ENCODE measurements at places on chromosomes 2 and 18. TPM values are rescaled to one million over a fixed set of nuclear protein-coding genes. Genes with fewer than 3 reads are reported as not detected.

Gene RTTN
- total RNA-seq = 14.1 TPM

Gene DRC1
- total RNA-seq = not detected

Gene KCTD1
- total RNA-seq = 17.8 TPM

Gene UGT1A8
- not detected for total RNA-seq

Gene TWIST2
- 32.3 TPM for total RNA-seq

Gene CFAP65
- total RNA-seq = 0.26 TPM

Gene ASB18
- total RNA-seq = not detected

Gene FRZB
- 0.31 TPM for total RNA-seq

DNA sequence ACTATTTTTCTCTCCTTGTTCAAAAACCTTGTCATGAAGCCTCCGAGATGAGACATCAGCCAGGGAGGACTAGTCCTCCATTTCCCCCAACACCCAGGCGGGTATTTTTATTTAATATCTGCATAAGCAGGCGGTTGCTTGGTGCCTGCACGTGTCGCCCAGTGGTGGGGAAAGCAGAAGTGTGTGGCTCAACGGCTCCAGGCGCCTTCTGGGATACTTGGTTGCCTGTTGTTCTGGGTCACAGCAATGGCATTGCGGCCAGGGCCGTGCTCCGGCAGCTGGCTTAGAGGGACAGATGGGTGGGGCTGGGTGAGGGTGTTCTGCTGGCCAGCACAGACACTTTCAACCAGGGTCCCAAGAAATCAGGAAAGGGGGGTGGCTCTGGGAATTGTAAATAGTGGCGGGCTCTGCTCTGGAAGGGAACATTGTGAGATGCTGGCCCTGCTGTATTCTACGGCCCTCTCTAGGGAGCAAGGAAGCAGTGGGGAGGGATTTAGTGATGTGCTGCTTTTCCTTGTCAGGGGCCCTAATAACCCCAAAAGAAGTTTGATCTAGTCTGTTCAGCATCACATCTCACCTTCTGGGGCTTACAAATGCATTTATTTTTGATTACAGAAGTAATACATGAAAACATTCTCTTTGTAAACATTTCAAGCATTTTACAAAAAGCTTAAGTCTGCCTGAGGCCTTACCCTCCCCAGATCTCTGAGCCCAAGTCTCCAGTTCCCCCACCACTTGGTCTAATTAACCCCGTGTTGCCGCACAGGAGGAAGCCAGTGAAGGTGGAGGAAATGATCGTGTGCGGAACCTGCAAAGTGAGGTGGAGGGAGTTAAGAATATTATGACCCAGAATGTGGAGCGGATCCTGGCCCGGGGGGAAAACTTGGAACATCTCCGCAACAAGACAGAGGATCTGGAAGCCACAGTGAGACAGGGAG is 1.1 kb downstream of the VAMP8 start:
- DNase-seq = no peak

GRCh38 chr2:214341646-214342045 is 69.2 kb upstream of the VWC2L start:
- no peak for DNase-seq

DNA sequence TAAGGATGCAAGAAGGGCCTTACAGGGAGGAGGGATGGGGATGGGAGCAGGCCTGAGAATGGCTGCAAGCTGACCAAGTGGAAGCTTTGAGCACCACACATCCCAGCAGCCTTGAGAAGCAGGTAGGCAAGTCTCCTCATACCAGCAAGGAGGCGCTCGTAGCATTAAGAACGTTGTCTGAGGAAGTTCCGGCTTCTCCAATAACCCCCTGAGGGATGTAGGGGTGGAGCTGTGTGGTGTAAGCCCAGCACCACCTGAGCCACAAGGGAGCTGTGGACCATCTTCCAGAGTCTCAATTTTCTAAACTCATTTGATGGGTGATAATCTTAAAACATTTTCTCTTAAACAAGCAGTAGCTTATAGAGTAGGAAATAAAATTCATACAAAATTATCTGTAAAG is 50.6 kb downstream of the ST3GAL5 start:
- DNase-seq = no peak

- no peak for DNase-seq
Observed at GRCh38 chr18:7743256-7743655, 176.1 kb downstream of the PTPRM start.

DNA sequence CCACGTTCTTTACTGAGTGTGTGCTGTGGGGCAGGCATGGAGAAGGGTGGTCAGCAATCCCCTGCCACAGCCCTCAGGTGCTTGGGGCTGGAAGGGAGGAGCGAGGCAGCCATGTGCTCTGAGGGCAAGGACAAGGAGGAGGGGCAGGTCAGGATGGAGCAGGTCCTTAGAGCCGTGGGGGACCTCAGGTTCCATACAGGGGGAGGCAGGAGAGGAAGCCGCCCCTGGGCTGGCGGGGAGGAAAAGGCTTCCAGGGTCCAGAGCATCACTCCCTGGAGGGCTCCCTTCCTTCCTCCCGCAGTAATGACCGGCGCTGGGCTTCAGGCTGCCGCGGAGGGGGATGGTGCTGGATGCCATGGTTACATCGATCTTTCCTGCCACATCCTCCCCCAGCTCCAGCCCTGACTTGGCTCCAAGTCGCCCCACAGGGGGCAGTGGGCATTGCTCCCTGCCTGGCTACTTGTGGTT is 6.6 kb downstream of the GAREM2 start:
- DNase-seq = no peak

- peak; percentile 30 for DNase-seq
Observed at GRCh38 chr2:205188239-205189138, 493.8 kb upstream of the NRP2 start.

DNA sequence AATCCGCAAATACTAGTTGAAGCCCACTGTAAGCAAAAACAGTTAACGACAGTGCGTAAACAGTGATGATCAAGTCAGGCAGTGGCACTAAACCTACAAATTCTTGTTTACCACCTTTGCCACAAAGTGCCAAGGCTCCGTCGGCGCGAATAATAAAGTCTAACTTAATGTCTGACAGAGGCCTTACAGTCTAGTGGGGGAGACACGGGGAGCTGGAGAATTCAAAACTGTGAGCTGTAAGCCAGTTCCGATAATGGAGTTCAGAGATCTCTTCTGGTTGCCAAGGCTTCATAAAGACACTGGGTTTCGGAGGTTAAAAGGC is 284 bp upstream of the EXOC6B start:
- DNase-seq = no peak

- DNase-seq = peak; percentile 16
Observed at GRCh38 chr2:189676471-189676870, 2.0 kb downstream of the ANKAR start.

- peak; percentile 97 for DNase-seq
Observed at GRCh38 chr2:240560480-240561324, 545 bp downstream of the DUSP28 start.

GRCh38 chr18:45657357-45658335 is 42.4 kb downstream of the SLC14A2 start:
- no peak for DNase-seq

DNA sequence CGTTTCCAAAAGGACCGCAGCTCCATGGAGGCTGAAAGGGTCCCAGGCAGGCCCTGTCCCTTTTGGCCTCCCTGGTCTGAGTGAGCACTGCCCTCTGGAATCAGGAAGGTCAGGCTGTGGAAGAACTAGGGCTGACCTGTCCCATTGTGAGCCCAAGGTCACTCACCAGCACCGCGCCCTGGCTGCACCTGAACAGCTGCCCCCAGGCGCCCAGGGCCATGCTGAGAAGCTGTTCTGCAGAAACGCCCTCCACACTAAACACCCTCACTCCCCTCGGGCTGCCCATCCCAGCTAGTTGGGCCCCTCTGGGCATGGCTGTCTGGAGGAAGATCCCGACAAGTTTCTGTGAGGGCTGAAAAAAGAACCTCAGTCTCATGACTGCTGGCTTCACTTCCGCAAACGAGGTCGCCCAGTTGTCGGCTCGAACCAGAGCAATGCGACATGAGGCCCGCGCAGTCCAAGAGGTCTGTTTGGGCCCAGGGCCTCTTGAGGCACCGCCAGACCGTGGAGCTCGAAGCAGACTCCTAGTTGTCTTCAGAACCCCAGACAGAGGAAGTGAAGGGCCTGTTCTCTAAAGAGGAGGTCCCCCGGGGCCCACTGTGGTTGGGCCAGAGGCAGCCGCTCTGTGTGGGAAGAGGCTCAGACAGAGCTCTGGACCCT is 64.4 kb downstream of the INPP5D start:
- DNase-seq = no peak

GRCh38 chr2:241137276-241138190 is 11.7 kb downstream of the PASK start:
- DNase-seq = no peak

All from A172 (cell line).